ENCODE measurements at places on chromosomes 16 and 17.

GRCh38 chr17:30429155-30429554 is 48.1 kb upstream of the GOSR1 start:
- no peak for DNase-seq

DNA sequence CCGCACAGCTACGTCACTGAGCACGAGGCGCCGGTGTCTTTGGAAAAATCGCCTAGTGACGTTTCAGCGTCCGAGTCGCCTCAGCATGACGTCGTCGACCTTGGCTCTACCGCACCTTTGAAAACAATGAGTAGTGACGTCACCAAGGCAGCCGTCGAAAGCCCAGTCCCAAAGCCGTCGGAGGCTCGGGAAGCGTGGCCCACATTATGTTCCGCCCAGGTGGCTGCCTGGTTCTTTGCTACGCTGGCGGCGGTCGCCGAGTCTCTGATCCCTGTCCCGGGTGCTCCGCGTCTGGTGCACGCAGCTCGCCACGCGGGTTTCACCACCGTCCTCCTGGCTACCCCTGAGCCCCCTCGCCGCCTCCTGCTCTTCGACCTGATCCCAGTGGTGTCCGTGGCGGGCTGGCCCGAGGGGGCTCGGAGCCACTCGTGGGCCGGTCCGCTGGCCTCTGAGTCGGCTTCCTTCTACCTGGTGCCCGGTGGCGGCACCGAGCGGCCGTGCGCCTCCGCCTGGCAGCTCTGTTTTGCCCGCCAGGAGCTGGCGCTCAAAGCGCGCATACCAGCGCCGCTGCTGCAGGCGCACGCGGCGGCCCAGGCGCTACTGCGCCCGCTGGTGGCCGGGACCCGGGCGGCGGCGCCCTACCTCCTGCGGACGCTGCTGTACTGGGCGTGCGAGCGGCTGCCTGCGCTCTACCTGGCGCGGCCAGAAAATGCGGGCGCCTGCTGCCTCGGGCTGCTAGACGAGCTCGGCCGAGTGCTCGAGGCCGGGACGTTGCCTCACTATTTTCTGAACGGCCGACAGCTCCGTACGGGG is 1.5 kb downstream of the TMEM102 start:
- peak; percentile 69 for DNase-seq

GRCh38 chr17:60260540-60260939 is 110.8 kb downstream of the CA4 start:
- DNase-seq, result no peak

GRCh38 chr17:48125829-48126531 is 18.4 kb downstream of the SNX11 start:
- no peak for DNase-seq

- no peak for DNase-seq
These were observed 5.7 kb upstream of the NME1 start for GRCh38 chr17:51147650-51148049.

GRCh38 chr17:33292201-33292980 is 704 bp downstream of the ASIC2 start:
- DNase-seq, result no peak

- DNase-seq, result no peak
These were observed 12.5 kb upstream of the SLC4A1 start for GRCh38 chr17:44280392-44280937.

- DNase-seq, result no peak
These were observed 9.4 kb downstream of the KIAA0513 start for GRCh38 chr16:85037050-85037410.

DNA sequence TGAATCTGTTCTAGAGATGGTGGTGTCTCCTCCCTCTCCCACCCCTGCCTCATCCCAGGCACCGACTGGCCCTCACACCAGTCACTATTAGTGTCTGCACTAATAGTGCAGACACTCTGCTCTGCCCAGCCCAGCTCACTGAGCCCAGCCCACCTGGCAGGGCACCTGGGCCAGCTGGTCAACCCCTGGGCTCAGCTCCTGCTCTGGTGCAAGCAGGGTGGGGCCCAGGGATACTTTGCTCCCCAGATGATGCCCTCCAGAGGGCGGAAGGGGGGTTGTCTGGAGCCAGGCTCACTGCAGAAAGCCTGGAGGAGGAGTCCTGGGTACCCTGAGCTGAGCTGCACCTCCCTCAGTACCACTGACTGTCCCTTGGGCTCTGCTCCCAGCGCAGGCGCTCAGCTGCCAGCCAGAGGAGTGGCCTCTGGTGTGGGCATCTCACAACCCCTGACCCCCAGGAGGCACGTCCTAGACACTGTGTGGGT is 14.5 kb downstream of the RAB11FIP4 start:
- no peak for DNase-seq

DNA sequence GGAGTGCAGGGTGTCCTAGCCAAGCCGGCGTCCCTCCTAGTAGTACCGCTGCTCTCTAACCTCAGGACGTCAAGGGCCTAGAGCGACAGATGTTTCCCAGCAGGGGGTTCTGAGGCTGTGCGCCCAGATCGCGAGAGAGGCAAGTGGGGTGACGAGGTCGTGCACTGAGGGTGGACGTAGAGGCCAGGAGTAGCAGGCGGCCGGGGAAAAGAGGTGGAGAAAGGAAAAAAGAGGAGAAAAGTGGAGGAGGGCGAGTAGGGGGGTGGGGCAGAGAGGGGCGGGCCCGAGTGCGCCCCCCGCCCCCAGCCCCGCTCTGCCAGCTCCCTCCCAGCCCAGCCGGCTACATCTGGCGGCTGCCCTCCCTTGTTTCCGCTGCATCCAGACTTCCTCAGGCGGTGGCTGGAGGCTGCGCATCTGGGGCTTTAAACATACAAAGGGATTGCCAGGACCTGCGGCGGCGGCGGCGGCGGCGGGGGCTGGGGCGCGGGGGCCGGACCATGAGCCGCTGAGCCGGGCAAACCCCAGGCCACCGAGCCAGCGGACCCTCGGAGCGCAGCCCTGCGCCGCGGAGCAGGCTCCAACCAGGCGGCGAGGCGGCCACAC is at the start of gene MMP2:
MMP2 (plus strand) TSS at position 372 of the 603 bp plus-strand sequence. CDS start 282 bp downstream, outside the sequence.
- no peak for DNase-seq

- no peak for DNase-seq
These were observed 7.7 kb downstream of the WNT3 start for GRCh38 chr17:46810837-46811236.

GRCh38 chr16:67842509-67843342 is 606 bp downstream of the THAP11 start:
- DNase-seq, result peak; percentile 35

GRCh38 chr17:36510636-36511035 is 24.0 kb downstream of the MYO19 start:
- DNase-seq, result no peak
